Anterior cingulate cortex (tissue), 58 donors: ENCODE measurements at places on chromosomes 2 and 18.

DNA sequence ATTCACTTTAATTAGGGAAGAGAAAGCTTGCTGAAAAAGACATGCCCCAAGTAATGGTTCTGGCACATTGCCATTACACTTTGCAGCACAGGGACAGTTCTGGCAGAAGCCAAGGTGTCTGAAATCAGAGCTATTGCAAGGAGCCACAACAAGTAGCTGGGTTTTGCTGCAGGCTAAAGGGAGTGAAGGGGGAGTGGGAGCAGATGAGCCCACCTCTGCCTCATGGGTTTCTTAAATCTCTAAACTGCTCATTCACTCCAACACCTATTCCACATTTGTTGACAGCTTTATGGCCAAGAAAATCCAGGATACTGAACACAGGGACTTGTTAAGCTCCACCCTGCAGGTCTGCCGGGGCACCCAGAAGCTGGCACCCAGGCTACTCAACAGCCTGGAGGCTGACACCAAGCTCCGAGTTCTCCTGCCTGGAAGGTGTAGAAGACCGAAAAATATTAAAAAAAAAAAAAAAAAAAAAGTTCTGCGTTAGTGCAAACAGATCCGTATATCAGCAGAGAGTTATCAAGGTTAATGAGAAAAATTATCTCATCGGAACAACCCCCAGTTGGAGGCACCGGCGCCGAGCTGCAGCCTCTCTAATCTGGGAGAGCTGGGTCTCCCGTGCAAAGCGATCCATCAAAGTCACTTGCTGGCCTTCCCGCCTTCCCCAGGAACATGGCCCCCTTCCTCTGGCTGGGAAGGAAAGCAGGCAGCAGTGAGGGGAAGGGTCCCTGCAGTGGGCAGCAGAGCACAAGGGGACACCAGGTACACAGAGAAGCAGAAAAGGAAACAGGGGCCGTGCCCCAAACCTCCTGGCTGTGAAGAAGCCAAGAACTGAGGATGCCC, 123.7 kb downstream of the HNMT start:
- no peak for DNase-seq

DNA sequence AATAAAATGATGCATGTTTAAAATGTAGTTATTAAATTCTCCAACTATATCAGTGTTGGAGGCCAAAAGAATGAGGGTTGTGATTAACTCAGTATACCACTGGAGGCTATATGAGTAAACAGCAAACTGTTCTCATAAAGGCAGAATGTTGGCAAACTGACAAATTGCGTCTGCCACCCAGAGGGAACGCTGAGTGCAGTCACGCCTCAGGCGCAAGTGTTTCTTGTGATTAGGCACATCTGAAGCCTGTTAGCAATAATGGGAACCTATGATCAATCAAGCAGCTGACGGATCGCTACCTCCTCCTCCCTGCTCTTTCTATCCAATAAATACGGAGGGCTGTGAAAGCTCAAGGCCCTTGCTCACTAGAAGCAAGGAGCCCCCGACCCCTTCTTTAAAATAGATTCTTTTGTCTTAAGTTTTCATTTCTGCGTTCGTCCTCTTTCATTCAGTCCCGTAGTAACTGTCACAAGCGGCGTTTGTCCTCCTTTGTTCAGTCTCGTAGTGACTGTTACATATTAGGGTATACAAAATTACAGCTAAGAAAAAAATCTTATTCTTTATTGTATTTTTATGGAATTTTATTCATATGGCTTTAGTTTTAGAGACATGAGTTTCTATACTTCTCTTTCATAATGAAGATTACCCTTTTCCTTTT, 16.3 kb upstream of the RMND5A start:
- DNase-seq: peak; percentile 7

GRCh38 chr2:109344270-109344805, 215.3 kb downstream of the SH3RF3 start:
- DNase-seq: no peak

- DNase-seq: no peak
Observed at GRCh38 chr2:112183327-112184025, 45.3 kb downstream of the FBLN7 start.

GRCh38 chr2:33645861-33646260, 46.8 kb upstream of the FAM98A start:
- no peak for DNase-seq

DNA sequence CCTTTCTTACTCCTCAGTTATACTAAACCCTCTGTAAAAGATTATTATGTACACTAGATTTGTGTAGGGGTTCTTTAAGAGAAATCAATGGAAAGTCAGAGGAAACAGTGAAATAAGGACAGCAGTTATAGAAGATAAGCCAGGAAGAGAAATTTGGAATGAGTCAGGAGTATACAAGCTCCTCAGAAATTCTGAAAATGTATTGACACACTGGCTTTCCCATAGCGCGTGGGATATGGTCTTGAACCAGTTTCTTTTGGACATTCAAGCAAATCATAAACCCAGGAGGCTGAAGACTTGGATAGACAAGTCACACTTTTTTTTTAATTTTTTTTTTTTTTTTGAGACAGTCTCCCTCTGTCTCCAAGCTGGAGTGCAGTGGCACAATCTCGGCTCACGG, 316.1 kb upstream of the MMADHC start:
- DNase-seq: no peak

- no peak for DNase-seq
Observed at GRCh38 chr18:77164763-77165485, 32.3 kb upstream of the MBP start.

DNA sequence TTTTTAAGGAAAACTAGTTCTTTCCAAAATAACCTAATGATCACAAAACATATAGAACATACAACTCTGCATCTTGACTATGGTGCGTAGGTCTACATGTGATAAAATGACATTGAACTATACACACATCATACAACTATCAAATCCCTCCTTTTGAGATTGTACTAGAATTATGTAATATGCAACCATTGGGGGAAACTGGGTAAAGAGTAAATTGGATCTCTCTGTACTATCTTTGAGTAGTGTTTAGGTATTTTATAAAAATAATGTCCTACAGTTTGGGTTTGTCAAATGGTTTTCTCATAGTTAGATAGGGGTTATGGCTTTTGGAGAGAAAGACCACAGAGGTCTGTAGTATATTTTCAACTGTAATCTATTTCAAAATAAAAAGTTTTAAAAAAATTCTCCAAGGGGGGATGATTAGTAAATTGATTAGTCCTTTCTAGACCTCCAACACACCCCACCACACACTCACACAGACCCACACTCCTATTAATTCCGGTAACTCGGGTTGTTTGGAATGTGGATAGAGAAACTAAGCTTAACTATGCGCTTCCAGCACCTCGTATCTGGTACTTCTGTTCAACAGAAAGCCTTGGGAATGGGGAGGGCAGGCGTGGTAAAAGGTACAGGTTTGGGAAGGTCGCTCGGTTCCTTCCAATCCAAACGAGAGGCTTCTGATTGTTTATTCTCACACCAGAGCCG, 695 bp upstream of the BIRC6 start:
- no peak for DNase-seq

- DNase-seq: no peak
Observed at GRCh38 chr2:165161510-165161909, 42.3 kb downstream of the SCN3A start.
